HFFc6 (cell line): ENCODE measurements at places on chromosomes 2 and 18. TPM values are rescaled to one million over a fixed set of nuclear protein-coding genes. Genes with fewer than 3 reads are reported as not detected.

Gene TMEM131
- 48.6 to 50.7 TPM (median 50.5 TPM) in 3 replicates for total RNA-seq

Gene ATP6V1B1
- total RNA-seq: 0.23 to 0.45 TPM in 2 of 3 replicates, not detected in the other

Gene ACADL
- not detected in 3 replicates for total RNA-seq

- DNase-seq: no peak
- peaks cover 2% of the 10 kb centered on the region; the same call in 1 of the 2 replicates for H3K27me3 ChIP-seq
- H3K4me1 ChIP-seq: peaks cover 34% of the 10 kb centered on the region
- H3K27ac ChIP-seq: peak overlapping the region; percentile 97
- peak overlapping the region; percentile 87 for H3K4me3 ChIP-seq
These were observed 824 bp upstream of the VPS54 start for GRCh38 chr2:64019975-64020528.

Gene MARCHF4
- 46.7 to 64.7 TPM (median 47.1 TPM) in 3 replicates for total RNA-seq

- no peaks in the 10 kb centered on the region for H3K36me3 ChIP-seq
- H3K4me1 ChIP-seq: peaks cover 8% of the 10 kb centered on the region
- peaks cover 5% of the 10 kb centered on the region for H3K27me3 ChIP-seq
- no peak for DNase-seq
- H3K27ac ChIP-seq: no peak overlapping the region
These were observed 53.3 kb downstream of the CYBRD1 start for GRCh38 chr2:171575606-171576005.
